ENCODE measurements at places on chromosomes 5 and 9.

GRCh38 chr9:122463828-122464632 is 13.7 kb downstream of the OR1J1 start:
- DNase-seq = no peak

- DNase-seq = no peak
Observed at GRCh38 chr9:90898228-90898627, 96.6 kb downstream of the SYK start.

- DNase-seq = no peak
Observed at GRCh38 chr5:38673671-38674071, 117.2 kb upstream of the LIFR start.

DNA sequence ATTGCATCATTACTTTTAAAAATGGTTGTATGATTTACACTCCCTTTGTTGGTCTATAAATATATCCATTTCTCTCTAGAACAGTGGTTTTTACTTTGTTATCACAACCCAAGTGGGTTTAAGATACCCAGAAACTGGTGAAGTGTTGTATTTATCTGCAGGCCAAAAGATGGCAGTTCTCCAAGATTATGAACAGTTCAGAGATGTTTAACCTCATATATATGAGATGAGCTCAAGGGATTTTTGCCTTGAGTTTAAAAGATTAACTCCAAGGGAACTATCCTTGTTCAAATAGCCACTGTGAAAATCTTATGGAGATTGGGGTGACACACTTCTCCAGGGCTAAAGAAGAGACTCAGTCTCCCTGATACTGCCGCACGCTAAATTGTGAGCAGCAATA is 572.6 kb downstream of the TLE4 start:
- DNase-seq = no peak

- no peak for DNase-seq
Observed at GRCh38 chr9:4620057-4620765, 41.9 kb upstream of the PLPP6 start.

Data from omental fat pad (tissue), 4 donors.